Caudate nucleus (tissue), 63 donors: ENCODE measurements at places on chromosomes 6 and 20.

GRCh38 chr6:22637782-22638181, 68.4 kb downstream of the HDGFL1 start:
- no peak for DNase-seq

DNA sequence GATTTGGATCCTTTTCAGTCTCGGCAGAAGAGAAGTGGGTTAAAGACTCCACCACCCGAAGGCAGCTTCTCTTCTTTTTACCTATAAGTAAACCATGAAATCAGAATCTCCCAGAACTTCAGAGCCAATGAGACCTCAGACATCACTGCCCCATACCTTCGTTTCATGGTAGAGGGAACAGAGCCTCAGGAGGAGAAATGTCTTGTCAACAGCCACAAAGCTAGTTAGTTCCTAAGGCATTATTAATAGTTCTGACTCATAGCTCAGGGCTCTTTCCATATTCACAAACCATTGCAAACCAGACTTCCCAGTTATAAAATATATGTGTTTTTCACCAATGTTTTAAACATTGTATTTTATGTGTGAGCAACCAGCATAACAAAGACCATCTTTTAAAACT, 118.7 kb upstream of the RIPOR2 start:
- DNase-seq = no peak

DNA sequence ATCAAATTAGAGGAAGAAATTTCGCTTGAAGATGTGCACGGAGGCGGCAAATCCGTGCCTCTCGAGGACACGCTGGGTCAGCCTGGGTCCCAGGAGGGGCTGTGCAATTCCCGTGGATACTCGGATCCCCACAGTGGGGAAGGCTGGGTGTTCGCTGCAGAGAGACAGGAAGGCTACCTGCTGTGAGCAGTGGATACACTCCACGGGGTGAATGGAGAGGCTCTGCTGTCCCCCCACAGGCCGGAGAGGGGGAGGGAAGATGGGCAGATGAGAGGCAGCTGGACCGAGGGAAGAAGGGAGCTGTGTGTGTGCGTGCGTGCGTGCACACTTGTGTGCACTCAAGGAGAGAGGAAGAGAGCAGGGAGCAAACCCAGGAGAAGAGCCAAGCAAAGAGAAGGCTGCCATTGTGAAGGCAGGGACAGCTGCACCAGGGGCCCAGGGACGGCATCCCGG, 57.3 kb downstream of the SULF2 start:
- DNase-seq = peak; percentile 52

DNA sequence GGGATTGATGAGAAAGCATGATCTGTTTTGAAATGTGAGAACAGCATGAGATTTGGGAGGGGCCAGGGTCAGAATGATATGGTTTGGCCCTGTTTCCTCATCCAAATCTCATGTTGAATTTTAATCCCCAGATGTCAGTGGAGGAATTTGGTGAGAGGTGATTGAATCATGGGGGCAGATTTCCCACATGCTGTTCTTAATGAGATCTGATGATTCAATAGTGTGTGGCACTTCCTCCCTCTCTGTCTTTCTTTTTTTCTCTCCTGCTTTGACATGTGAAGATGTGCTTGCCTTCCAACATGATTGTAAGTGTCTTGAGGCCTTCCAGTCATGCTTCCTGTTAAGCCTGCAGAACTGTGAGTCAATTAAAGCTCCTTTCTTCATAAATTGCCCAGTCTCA, 1060.3 kb upstream of the CITED2 start:
- DNase-seq = no peak
